DMS153 (cell line): ENCODE measurements at places on chromosomes 13 and 19.

DNA sequence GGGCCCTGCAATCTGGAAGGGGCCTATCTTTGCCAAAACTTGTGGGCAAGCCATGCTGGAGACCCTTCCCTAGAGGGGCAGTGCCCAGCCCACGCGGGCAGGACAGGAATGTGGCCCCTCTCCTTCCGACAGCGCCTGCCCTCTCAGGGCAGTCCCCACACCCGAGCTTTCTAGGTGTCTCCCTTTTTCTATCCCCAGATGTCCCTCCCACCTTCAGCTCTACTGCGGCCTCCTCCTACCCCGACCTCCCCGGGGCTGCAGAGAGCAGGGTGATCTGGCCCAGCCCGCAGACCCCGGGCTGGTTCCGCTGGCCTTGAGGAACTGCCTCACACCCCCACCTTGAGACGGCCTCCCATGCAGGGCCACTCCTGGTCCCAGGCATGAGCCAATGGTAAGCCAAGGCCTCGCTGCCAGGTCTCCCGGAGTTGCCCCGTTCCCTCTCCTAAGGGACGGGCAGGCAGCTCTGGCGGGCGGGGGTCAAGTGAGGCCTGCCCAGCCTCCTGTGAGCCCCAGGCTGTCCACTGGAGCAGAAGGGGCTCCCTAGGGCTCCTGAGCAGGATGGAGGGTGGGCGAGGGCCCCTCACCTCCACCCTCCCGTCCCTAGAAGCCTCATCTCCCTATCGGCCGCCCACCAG is 39.7 kb downstream of the KLF2 start:
- DNase-seq = no peak

DNA sequence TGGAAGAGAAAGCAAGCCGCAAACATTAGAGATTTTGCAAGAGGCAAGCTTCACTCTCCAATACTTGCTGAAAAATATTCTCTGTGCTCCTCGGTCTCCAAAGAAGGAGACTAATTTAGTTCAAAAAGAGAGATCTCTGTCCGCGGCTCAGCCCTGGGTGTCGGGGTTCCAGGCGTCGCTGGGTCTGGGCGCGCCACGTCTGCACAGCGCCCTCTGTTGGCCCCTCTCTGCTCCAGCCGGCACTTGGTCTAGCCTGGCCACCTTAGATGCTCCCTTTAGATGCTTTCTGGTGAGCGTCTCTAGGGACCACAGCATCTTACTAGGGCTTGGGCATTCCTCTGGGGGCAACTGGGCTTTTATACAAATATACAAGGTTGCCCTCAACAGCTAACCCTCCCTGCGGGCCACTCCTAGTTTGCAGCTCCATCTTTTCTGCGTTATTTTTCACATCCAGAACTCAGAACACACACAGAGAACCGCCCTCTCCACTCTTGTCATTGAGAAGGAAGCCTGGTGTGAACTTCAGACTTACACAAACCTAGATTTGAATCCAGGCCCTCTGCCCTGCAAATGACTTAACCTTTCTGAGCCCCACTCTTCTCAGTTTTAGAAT is 78.3 kb downstream of the CYSLTR2 start:
- no peak for DNase-seq

GRCh38 chr13:28056426-28056825 is 44.0 kb downstream of the FLT3 start:
- DNase-seq = no peak

DNA sequence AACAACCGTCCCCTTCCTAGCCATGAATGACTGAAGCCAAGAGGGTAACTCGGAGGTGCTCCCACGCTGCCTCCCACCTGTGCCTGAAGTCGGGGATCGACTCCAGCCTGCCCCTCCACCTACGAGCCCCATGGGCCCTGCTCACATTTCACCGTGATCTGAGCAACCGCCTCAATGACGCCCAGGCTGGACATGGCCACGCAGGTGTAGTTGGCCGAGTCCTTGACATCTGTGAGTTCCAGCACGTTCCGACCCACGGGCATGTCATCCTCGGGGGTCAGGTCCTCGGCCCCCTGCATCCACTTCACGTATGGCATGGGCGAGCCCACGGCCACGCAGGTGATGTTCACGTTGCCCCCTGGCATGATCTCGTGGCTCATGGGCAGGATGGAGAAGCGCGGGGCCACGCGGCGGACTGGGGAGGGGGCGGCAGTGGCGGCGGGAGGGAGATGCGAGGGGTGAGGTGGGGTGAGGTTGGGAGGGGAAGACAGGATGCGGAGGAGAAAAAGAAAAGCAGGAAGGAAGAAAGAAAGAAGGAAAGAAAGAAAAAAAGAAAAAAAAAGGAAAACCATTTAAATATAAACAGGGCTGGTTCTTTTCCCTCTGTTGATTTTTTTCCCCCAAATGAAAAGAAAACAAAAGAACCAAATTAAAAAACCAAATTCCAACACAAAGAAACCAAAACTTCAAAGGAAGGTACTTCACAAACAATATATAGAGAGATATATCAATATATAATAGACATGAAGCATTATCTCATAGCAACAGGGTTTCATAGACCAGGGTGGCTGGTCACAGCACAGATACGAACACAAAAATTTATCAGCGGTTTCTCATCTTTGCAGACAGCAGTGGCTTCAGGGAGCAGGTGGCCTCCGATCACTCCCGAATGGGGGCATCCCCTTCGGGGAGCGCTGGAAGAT is 94.7 kb downstream of the PTPRS start:
- no peak for DNase-seq

- DNase-seq = no peak
Observed at GRCh38 chr19:11674067-11674492, 64.7 kb downstream of the ZNF823 start.

- no peak for DNase-seq
Observed at GRCh38 chr19:13741893-13742292, 22.4 kb upstream of the MRI1 start.

DNA sequence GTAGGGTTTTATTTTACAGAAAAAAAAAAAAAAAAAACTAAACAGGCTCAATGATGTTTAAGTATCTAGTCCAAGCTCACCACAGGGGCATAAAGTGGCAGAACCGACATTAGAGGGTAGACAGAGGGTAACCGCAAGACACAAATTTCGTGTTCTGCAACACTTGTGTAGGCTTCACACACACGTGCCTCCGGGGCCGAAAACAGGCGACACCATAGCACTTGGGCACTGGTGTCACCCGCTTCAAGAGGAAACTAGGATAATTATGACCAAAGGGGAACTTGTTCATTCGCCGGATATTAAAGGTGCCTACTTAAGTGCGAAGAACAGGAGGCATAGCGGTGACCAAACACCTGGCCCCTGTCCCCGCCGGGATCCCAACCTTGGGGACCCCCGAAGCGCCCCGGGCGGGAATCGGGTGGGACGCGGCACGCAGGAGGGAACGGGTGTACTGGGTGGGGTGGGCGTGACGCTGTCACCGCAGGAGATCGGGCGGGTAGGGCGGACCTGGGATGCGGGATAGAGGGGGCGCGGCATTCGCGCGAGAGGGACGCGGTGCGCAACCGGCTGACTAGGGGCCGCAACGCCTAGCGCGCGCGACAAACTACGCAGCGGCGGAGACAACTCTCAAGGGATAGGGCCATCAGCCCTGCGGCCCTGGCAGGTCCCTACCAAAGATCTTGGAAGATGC is 558 bp downstream of the MZT1 start:
- DNase-seq = peak; percentile 3

GRCh38 chr13:20989656-20990321 is 71.6 kb downstream of the LATS2 start:
- no peak for DNase-seq

DNA sequence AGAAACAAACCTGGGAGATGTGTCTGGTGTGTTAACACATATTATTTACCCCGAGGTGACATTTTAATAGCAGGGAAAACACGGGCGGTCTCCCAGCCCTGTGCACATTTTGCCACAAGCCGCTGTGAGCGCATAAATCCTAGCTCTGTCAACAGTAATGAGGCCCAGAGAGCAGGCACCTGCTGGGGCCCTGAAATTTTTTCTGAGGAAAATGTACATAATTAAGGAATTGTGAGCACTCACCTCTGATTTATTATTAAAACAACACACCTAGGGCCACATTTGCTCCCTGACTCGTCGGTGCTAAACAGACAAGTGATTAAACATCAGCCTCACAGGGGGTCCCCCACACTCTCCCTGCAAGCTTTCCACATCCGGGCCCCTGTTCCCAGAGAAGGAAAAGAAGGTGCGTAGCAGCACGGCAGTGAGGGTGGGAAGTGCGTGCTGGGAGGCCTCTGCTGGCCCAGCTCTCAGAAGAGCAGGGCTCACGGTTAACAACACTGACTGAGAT is 616.3 kb downstream of the UQCRFS1 start:
- DNase-seq = peak; percentile 12

DNA sequence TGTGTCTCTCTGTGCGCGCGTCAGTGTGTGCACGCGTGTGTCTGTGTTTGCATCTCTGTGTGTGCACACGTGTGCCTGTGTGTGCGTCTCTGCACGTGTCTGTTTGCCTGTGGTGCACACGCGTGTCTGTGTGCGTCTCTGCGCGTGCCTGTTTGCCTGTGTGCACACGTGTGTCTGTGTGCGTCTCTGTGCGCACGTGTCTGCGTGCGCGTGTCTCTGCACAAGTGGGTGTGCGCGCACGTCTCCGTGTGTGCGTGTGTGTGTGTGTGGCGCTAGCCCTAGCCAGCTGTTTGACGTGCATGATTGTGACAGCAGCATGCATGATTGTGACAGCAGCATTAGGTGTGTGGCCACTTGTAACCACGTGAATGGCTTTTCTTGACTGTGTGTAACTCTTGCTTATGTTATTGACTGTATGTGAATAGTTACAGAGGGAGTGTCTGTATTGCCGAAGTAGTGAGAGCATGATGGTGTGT is 31.1 kb downstream of the ZNF146 start:
- DNase-seq = no peak

DNA sequence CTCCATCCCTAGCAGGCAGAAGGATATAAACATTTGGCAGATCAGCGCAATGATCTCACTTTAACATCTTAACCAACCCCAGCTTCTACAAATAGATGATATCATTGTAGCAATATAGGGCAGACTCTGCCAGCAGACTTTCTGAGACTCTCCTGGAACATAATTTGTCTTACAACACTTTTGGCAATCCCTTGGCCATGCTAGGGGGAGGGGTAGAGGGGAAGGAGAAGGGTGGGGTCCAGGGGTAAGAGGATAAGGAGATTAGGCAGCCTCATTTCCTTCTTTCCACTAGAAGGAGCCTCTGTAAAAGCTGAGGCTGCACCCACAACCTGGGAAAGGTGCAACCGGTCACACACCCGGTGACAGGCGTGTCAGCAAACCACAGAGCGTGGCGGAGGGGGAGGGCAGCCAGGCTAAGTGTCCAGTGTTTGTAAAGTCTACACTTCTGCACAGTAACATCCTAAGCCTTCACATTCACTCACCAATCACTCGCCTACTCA is 8.7 kb upstream of the UBAC2 start:
- DNase-seq = no peak

GRCh38 chr19:1841209-1841924 is 6.9 kb downstream of the REXO1 start:
- no peak for DNase-seq

- DNase-seq = no peak
Observed at GRCh38 chr19:41939861-41940730, 11.8 kb upstream of the ERFL start.

DNA sequence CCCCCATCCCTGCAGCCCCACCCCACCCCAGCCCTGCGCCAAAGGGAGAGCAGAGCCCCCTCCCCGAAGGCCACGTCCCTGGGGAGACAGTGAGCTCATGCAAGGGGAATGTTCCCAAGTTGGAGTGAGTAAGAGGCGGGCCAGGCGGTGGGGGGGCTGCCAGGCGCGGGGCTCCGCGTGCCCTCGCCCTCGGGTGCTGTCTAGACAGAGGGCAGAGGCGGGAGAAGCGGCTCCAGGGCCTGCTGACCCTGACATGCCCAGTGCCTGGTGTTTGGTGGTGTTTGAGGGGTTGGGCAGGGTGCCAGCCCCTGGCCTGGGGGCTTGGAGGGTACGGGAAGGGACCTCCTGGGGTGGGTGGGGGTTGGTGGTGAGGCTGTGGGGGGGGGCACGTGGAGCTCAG is 1.0 kb downstream of the FSTL3 start:
- DNase-seq = no peak

- DNase-seq = no peak
Observed at GRCh38 chr19:34226036-34226435, 28.3 kb upstream of the GARRE1 start.

DNA sequence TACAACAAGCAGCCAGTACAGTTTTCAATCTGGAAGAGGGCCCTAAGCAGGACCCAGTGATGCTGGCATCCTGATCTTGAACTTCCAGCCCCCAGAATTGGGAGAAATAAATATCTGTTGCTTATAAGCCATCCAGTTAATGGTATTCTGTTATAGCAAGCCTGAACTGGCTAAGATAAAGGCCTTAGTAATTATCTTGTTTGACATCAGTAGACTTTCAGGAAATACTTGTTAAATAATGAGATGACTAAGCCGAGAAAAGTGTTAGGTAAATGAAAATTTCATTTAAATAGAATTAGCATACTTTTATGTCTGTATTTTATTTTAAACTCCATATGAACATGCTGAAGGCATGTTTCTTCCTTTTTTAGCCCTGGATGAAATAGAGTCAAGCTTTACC is 188.2 kb downstream of the OLFM4 start:
- DNase-seq = no peak
